SJSA1 (cell line): ENCODE measurements at places on chromosomes 13 and 19.

- H3K36me3 ChIP-seq: no peaks in the 10 kb centered on the region
- H3K4me3 ChIP-seq: no peak overlapping the region
- no peak overlapping the region for H3K27ac ChIP-seq
- no peaks in the 10 kb centered on the region for H3K27me3 ChIP-seq
These were observed 10.8 kb upstream of the GRAMD1A start for GRCh38 chr19:34989298-34989697.

- H3K4me3 ChIP-seq: no peak overlapping the region
- H3K36me3 ChIP-seq: no peaks in the 10 kb centered on the region
- H3K4me1 ChIP-seq: no peaks in the 10 kb centered on the region
- peak; percentile 46 for DNase-seq
- H3K27ac ChIP-seq: no peak overlapping the region
These were observed 729 bp upstream of the MADCAM1 start for GRCh38 chr19:495402-496111.

- H3K36me3 ChIP-seq: no peaks in the 10 kb centered on the region
- no peak overlapping the region for H3K27ac ChIP-seq
- H3K27me3 ChIP-seq: no peaks in the 10 kb centered on the region
- peaks cover 62% of the 10 kb centered on the region for H3K4me1 ChIP-seq
- no peak for DNase-seq
These were observed 101.8 kb upstream of the MBNL2 start for GRCh38 chr13:97120346-97120745.

DNA sequence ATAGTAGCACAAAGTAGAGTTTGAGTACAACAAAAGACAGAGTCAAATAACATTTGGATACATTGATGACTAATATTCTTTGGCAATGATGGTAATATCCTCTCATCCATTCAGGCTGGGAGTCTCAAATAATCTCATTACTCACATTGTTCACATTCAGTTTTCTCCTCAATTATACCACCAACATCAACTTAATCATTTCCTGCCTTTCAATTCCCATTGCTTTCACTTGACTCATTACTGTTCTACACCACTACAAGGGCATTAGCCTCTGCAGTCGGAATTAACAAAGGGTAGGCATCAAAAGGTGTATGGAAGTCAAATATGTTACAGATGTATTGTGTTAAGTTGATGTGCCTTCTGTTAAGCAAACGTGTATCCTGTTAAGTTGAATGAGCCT, 518.4 kb upstream of the SLITRK1 start:
- H3K36me3 ChIP-seq: no peaks in the 10 kb centered on the region
- peak; percentile 48 for DNase-seq
- H3K27me3 ChIP-seq: no peaks in the 10 kb centered on the region
- H3K27ac ChIP-seq: no peak overlapping the region

DNA sequence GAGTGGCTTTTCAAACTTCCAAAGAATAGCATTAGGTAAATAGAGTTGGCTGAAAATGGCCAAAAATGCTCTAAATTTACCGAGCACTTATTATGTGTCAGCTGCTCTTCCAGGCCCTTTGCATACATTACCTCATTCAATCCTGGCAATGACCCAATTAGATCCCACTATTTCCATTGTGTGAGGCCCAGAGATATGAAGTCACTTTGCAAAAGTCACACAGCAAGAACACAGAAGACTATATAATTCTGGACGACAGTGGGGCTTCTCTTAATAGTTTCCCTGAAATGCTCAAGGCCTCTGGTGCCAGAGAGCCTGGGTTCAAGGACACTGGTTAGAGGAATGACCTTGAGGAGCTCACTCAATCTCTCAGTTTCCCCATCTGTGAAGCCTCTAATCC, 146.8 kb downstream of the IER2 start:
- no peak for DNase-seq
- H3K27me3 ChIP-seq: peaks cover 9% of the 10 kb centered on the region
- no peak overlapping the region for H3K27ac ChIP-seq

GRCh38 chr19:18660051-18660910, 23.2 kb upstream of the CRTC1 start:
- H3K36me3 ChIP-seq: no peaks in the 10 kb centered on the region
- DNase-seq: peak; percentile 76

DNA sequence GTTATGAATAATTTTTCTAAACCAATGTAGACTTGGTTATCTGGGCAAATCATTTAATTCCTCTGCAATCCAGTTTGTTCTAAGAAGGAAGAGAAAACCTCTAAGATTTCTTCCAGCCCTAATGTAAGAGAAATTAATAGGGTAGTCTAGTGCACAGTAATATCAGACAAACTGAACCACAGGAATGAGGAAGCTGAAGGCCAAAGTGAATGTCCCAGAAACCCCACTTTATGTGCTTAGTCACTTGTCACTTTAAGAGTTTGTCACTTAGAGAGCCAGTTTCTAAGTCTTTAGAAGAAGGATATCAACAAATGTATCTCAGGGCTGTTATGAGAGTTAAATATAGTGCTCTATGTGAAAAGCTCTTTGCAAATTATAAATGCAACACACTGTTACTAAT, 750.6 kb downstream of the DIAPH3 start:
- H3K36me3 ChIP-seq: no peaks in the 10 kb centered on the region
- DNase-seq: no peak
- H3K4me3 ChIP-seq: no peak overlapping the region
- H3K27ac ChIP-seq: no peak overlapping the region
- no peaks in the 10 kb centered on the region for H3K27me3 ChIP-seq

DNA sequence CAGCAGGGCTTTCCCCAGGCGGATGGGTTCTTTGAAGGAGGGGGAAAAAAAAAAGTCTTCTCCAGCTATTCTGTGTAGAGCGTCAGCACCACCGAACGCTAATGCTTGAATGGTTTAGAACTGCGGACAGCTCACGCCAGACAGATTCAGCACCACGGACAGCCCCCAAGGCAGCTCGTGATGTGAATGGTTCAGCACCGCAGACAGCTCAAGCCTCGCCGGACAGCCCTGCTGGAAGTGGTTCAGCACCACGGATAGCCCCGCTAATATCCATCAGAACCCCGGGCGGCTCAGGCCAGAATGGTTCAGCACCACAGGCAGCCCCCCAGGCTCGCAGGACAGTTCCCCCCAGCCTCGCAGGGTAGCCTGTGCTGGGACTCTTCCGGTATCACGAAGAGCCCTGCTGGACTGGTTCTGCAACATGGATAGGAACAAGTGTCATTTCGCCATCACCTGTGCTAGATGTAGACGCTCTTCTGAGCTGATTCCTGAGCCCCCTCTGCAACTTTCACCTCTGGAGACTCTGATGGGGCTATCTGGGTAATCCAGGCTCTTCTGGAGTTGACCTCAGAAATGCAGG, 4.9 kb upstream of the SMIM17 start:
- H3K4me1 ChIP-seq: no peaks in the 10 kb centered on the region
- no peaks in the 10 kb centered on the region for H3K36me3 ChIP-seq
- H3K27me3 ChIP-seq: no peaks in the 10 kb centered on the region
- DNase-seq: no peak
- no peak overlapping the region for H3K4me3 ChIP-seq

DNA sequence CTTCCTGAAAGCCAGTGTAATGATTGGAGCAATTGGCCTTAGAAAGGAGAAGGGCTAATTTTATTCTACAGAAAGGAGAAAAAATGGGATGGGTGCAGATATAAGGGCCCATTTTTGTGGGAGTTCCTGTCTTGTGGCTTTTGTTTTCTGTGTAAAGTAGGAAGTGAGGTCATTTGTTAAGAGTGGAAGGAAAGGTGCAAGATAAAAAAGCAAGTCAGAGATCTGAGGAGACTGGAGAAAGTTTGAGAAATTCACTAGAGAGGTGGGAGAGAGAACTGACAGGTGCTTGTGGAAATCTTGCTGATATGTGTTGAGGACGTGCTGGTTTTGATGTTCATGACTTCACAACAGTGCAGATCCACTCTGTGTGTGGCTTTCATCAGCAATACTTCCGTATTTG, 349.4 kb downstream of the DLEU7 start:
- no peaks in the 10 kb centered on the region for H3K4me1 ChIP-seq
- H3K27me3 ChIP-seq: no peaks in the 10 kb centered on the region
- DNase-seq: no peak
- H3K4me3 ChIP-seq: no peak overlapping the region

- peak; percentile 78 for DNase-seq
- peaks cover 8% of the 10 kb centered on the region; the same call in 1 of the 2 replicates for H3K36me3 ChIP-seq
- H3K27me3 ChIP-seq: no peaks in the 10 kb centered on the region
These were observed 11.6 kb upstream of the GPR18 start for GRCh38 chr13:99269627-99270241.

- peaks cover 80% of the 10 kb centered on the region for H3K27me3 ChIP-seq
- H3K27ac ChIP-seq: no peak overlapping the region
- peak; percentile 74 for DNase-seq
- no peak overlapping the region for H3K4me3 ChIP-seq
These were observed 3.1 kb downstream of the ZIC2 start for GRCh38 chr13:99984461-99985240.

GRCh38 chr13:114127473-114128347, 4.7 kb downstream of the RASA3 start:
- peaks cover 62% of the 10 kb centered on the region for H3K4me1 ChIP-seq
- H3K4me3 ChIP-seq: no peak overlapping the region
- peak overlapping the region; percentile 84 for H3K27ac ChIP-seq
- H3K36me3 ChIP-seq: peaks cover 19% of the 10 kb centered on the region
- DNase-seq: no peak

GRCh38 chr19:29804493-29804892, 7.3 kb upstream of the CCNE1 start:
- no peak overlapping the region for H3K27ac ChIP-seq
- no peaks in the 10 kb centered on the region for H3K27me3 ChIP-seq
- no peaks in the 10 kb centered on the region for H3K4me1 ChIP-seq
- no peaks in the 10 kb centered on the region for H3K36me3 ChIP-seq

DNA sequence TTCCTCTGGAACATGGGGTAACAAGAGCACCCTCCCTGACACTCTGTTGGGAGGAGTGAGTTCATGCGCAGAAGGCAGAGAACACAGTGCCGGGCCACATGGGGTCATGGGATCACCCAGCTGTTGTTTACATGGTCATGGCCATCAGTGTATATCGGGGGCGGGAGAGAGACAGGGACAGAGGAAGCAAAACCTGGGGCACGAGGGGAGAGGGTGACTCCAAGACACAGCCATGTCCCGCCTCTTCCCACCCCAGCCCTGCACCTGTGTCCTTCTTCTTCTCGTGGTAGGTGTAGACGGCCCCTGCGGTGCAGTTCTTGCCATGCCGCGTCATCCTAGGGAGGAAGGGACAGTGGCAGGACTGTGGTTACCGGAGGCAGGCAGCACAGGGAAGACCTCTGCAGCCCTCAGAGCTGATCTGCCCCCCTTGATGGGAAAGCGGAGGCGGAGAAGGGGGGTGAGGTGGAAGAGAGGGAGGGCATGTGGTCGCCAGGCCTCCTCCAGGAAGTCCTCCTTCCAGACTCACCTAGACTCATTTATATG, 19.9 kb downstream of the NOSIP start:
- peaks cover 64% of the 10 kb centered on the region for H3K36me3 ChIP-seq
- no peaks in the 10 kb centered on the region for H3K4me1 ChIP-seq
- no peaks in the 10 kb centered on the region for H3K27me3 ChIP-seq
- no peak overlapping the region for H3K4me3 ChIP-seq

DNA sequence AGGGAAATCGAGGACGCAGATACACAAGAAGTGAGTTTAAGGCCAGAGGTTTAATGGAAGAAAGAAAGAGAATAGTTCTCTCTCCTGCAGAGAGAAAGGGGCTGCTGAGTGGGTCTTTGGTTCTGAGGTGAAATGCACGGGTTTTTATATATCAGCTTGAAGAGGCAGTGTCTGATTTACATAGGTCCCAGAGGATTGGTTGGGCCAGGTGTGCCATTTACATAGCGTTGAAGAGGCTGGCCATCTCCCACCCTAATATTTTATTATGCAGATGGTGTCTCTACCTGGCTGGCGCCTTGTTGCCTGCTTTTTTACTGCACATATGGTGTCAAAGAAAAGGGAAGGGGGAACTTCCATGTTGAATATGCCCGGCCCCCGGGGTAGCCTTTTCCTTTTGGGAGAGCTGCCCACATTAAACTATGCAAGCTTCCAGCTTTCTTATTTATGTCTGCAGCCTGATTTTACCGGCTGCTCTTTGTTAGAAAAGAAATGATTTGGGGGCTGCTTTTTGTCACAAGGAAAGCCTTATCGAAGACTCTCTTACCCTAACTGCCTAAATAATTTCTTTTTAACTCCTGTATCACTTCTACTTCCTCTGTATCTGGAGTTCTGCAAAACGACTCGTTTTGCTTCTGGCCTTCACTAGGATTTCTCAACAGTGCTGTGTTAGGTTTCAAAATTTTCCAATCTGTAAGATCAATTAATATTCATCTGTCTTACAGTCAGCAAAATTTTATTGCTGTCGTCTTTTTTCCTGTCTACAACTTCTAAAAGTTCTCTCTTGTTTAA, 268.5 kb downstream of the B3GLCT start:
- no peak overlapping the region for H3K27ac ChIP-seq
- H3K4me3 ChIP-seq: no peak overlapping the region
- DNase-seq: no peak
- no peaks in the 10 kb centered on the region for H3K4me1 ChIP-seq
- H3K27me3 ChIP-seq: no peaks in the 10 kb centered on the region

DNA sequence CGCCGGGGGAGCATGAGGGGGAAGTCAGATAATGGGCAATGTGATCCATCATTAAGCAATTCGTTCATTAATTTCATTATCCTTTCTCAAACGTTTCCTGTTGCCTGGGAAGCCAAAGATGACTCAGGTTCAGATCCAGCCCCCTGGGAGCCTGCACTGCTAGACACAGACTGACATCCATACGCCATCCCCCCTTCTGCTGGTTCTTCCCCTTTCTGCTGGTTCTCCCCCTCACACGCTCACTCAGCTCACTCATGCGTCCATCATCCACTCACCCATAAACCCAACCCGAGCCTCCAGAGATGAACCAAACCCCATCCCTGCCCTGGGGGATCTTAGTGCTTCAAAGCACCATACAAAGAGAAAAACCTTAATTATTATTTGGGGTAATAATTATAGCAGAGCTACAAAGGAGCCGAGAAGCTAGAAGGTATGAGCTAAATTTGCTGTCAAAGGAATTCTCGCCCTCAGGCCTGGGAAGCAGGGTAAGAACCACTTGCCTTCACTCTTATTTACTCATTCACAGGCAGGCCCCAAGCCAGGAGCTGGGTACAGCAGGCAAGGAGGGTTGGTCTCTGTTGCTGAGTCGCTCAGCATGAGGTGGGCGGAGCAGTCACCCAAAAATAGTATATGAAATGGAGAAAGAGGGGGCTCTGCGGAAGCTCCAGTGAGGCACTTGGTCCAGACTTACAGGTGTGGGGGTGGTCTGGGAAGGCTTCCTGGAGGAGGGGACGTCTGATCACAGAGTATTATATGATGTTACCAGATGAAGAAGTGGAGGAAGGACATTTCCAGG, 7.0 kb upstream of the ZNF444 start:
- no peak for DNase-seq
- H3K4me1 ChIP-seq: no peaks in the 10 kb centered on the region
- H3K36me3 ChIP-seq: no peaks in the 10 kb centered on the region
